ENCODE measurements at places on chromosomes 12 and 14.
A peak's percentile ranks its signal among the peaks of the same experiment; 100 is the strongest.

DNA sequence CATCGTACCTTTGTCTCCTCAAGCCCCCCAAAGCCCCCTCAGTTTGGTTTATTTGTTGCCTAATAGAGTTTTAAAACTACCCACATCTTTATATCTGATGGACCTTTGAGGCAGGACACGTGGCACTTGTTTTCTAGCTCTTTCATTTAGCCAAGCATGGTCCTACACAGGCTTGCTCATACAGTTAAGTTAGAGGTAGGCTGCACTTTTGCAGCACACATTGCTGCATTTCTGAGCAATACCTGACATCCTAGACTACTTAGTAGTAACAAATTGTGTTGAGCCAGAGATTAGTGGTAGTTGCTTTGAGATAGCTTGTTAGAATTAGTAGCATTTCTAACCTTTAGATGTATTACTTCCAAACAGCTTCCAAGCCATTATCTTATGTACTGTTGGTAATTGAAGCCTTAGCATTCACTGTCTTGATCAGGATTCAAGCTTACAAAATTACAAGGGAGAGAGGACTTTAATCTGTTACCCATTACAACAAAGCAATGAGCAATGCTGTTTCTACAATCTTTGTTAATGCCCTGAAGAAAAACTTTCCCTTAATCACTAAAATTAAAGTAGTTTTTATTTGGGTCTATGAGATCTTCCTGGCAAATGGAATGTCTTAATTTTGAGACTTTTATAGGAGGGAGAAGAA lies 96.6 kb downstream of the WNK1 start:
- no peaks in the 10 kb centered on the region for H3K36me3 ChIP-seq
- DNase-seq = no peak
- no peaks in the 10 kb centered on the region for H3K27me3 ChIP-seq
- H3K4me3 ChIP-seq = no peak overlapping the region
- peak overlapping the region; percentile 21 for H3K27ac ChIP-seq

GRCh38 chr14:91911474-91912032 lies 35.9 kb downstream of the FBLN5 start:
- H3K27ac ChIP-seq = no peak overlapping the region
- no peak overlapping the region for H3K4me3 ChIP-seq
- H3K36me3 ChIP-seq = no peaks in the 10 kb centered on the region

- no peaks in the 10 kb centered on the region for H3K27me3 ChIP-seq
- no peaks in the 10 kb centered on the region for H3K36me3 ChIP-seq
- H3K4me1 ChIP-seq = peaks cover 19% of the 10 kb centered on the region
- DNase-seq = no peak
- H3K4me3 ChIP-seq = no peak overlapping the region
Measured at GRCh38 chr12:102543494-102544485, 63.4 kb upstream of the IGF1 start.

DNA sequence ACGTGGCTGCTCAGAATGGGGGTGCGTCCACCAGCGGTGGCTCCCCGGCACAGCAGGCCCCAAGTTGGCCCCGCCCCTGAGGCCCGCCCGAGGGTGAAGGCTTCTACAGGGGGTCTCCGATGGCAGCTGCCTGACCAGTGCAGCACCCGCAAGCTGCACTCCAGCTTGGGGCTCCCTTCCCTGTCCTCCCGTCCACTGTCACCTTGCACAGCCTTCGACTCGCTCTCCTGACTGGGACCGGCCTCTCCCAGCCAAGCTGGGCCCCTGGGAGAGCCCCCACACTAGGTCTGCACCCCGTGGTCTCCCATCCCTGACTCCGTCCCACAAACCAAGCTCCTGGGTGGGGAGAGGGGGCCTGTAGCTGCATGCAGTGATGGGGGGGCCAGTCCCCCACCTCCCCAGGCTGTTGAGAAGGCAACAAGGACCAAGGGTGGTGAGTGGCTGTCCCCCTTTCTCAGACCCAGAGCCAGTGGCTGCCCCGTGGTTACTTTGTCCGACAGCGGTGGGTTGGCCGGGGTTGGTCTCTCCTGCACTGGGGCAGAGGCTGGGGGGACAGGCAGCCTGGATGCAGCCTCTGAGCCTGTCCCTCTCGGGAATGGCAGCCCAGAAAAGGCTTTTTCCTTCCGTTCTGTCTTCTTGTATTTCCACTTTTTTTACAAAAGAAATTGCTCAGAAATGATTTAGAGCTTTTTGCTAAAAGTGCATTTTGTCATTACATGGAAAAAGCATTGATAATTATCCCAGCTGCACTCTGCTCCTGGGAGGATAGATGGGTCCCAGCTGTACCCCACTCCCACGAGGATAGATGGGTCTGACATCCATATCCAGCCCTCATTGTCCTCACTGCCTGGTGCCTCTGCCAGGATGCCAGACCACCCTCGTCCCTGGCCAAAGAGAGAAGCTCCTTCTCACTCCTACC lies 217.0 kb downstream of the KIF26A start:
- no peaks in the 10 kb centered on the region for H3K4me1 ChIP-seq
- DNase-seq = no peak
- no peaks in the 10 kb centered on the region for H3K36me3 ChIP-seq

All from PC-9 (cell line).